Stimulated activated CD4-positive, alpha-beta T cell treated with anti-CD3 and anti-CD28 coated beads, Interleukin-2, amount 100 ng/mL, for 24 hours (primary cell): ENCODE measurements at places on chromosomes 5 and 9.

DNA sequence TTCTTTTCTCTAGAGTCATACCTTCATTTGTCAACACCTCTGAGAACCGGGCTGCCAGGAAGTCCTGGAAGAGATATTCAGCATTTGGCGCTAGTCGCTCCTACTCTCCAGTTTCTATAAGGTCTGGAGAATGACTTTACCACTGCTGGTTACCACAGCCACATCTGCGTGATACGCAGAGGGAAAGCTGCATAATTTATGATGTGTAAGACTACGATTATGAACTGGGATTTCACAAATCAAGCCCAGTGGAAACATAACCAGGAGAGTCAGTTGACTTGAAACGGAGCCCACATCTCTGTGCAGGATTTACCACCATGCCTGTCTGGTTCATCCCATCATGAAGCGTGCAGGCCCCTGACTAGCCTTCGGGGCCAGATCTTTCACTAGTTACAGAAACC is 72.6 kb downstream of the FGF1 start:
- no peak for DNase-seq

GRCh38 chr9:32431940-32432555 is 47.6 kb downstream of the ACO1 start:
- DNase-seq, result peak; percentile 42

GRCh38 chr5:35803191-35803651 is 53.5 kb upstream of the IL7R start:
- no peak for DNase-seq

DNA sequence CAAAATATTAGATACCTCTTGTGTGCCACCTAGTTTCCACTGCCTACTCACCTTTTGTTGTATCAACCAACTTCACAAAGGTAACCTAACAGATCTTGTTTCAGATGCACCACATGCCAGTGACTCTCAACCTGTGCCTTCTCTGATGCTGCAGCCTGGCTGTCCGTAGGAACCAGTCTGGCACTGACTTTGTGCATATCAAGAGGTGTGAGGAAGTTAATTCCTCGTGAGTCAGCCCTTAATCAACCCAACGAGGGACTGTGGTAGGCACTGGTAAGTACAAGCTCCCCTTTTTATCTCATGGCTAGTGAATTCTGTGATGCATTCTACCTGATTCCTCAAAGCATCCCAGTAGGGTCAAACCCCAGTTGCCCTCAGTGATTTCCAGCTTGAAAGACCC is 215.4 kb upstream of the CTNND2 start:
- DNase-seq, result no peak

- no peak for DNase-seq
These were observed 59.0 kb upstream of the KLF4 start for GRCh38 chr9:107548298-107549142.

DNA sequence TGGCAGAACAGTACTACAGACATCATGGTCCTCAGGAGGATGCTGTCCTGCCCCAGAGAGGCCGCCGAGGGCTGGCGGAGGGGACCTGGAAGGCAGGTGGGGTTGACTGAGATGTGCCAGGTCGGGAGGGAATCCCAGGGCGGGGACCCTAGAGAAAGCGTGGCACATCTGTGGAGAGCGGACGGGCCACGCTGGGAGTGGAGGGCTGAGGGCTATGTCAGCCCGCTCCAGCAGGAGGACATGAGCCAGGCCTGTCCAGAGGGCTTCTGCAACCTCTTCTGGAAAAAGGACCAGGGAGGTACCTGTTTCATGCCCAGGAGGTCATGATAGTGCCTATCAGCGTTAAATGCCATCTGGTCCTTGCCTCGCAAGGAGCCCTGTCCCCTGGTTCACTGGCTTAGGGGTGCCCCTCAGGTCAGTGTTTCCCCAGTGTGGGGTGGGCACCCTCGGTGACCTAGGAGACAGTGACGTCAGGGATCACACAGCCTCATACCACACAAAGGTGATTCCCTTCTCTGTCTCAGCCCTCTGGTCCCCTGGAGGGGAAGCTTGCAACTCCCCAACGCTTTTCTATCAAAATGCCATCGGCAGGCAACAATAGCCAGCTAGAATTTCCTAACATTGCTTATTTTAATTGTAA is 103.6 kb upstream of the IER5L start:
- DNase-seq, result peak; percentile 13

- DNase-seq, result no peak
These were observed 18.7 kb downstream of the ANXA1 start for GRCh38 chr9:73170185-73170957.

DNA sequence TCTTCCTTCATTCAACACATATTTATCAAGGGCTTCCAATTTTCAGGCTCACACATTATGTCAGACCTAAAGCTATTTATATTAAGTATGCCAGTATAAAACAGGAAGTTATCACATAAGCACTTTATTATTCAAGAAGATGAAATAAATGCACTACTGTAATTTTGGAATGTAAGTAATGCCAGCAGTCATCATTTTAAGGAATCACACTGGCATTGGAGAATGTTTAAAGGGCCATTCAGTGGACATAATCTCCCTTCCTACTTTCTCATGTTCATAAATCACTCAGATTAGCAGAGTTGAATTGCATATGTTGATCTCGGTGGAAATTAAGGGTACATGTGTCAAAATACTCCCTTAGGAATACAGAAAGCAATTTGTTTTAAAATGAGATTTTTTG is 164.4 kb downstream of the GIN1 start:
- no peak for DNase-seq

- DNase-seq, result no peak
These were observed 12.6 kb downstream of the ANKDD1B start for GRCh38 chr5:75623846-75624245.

- no peak for DNase-seq
These were observed 246.9 kb upstream of the GAS1 start for GRCh38 chr9:87193925-87194868.

- DNase-seq, result peak; percentile 26
These were observed 49.3 kb upstream of the ZNF366 start for GRCh38 chr5:72556351-72557166.

GRCh38 chr5:181207214-181207959 is 2.4 kb upstream of the TRIM7 start:
- peak; percentile 97 for DNase-seq

DNA sequence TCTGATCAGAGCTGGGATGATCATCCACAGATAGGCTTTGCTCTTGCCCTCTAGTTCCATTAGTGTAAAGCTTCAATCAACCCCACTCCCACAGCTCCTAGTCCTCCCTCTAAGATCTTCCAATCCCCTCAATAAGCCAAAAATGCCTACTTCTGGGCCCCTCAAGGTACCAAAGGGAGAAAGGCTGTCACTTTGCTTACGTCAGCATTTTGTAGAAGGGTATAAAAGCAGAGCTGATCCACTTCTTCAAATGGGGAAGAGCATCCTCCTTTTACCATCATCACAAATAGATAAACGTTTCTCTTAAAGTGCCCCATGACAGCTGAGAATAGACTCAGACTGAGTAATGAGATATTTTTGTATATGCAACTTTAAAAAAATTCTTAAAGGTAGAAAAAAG is 13.1 kb upstream of the ADGRV1 start:
- DNase-seq, result no peak

DNA sequence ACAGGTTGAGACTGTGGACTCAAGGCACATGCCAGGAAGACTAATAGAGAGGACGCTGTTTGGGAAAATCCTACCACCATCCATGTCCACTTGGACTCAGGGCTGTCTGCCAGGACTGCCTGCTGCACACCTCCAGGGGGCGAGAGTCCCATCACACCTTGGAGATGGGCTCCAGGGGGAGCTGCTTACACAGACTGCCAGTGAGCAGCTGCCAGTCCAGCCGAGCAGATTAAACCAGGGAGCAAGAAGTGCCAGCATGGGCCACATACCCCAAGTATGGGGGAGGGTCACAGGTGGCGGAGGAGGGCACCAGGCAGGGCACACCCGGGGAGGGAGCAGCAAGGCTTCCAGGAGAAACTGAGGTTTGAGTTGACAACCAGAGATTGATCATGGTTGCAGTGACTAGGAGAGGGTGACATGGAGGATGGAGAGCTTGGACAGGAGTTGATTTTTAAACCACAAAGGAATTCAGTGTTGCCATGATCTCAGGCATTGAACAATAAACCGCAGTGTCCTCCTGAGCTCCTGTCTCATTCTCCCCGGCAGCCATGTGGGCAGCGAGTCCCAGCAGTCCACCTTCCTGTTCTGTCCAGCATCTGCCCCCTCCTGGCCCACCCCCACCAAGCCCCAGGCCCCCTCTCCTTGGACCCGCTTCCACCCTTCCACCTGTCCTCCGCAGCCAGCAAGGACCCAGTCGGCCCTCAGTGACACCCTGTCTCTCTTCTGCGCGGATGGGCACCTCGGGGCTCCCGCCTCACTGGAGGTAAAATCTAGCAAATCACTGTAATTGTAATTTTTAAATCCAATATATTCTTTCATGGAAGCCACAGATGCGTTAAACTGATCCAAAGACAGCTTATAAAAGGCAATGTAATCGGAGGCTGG is 3.1 kb upstream of the VAV2 start:
- DNase-seq, result peak; percentile 9

- no peak for DNase-seq
These were observed 49.0 kb downstream of the PPARGC1B start for GRCh38 chr5:149779124-149779465.

DNA sequence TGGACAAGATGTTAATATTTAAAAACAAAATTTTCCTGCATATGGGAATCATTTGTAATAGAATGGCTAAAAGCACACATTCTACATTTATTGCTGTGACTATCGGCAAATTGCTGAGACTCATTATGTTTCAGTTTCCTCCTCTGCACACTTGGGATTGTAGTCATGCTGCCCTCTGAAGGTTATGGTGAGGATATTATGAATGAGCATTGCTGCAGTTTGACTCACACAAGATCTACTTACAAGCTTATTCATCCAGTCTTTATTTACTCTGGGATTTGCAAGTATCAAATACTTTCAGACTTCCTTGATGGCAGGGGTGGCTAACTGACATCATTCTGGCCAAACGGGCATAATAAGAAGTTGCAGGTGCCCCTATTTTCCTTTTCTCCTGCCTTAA is 9.5 kb upstream of the NFIL3 start:
- DNase-seq, result no peak

DNA sequence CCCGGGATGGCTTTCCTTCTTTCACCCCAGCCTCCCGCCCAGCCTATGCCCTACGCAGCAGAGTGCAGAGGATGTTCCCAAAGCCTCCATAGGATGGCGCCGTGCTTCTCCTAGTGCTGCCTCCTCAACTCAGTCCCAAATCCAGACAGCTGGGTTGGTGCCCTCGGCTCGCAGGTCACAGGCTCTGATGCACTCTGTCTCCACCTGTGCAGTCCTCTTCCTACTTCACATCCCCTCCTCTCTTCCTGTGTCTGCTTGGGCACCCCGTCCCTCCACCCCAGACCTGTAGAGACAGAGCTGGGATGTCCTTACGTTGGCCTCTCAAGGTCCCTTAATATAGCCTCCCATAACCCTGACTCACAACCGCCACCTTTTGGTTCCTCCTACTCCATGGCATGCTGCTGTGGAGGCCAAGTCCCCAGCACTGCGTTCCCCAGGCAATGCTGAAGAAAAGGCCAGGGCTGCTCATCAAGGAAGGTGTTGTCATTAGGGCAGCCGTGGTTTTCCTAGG is 314.4 kb downstream of the GADD45G start:
- peak; percentile 44 for DNase-seq

DNA sequence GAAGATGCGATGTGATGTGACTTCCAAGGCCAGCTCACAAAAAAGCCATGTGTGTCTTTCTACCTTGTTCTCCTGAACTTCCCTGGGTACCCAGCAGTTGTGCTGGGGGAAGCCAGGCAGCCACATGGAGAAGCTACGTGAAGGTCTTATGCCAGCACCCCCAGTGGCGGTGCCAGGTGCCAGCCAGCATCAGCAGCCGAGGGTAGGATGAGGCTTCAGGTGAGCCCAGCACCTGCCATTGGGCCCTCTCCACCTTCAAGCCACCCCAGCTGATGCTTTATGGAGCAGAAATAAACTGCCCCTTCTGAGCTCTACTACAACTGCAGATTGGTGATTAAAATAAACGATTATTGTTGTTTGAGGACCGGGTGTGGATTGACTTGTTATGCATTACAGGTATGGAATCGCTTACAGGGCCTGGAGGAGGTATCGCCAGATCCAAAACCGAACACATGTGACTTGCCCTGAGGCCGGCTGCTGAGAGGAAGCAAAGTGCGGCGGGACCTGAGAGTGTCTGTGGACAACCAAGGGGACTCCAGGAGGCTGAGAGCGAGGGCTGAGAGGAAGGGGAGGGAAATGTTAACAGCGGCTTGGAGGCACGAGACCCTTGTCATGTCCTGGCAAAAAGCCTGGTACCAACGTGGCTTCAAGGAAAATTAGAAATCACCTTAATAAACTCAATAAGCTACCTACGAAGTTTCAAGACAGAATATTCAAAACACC is 36.0 kb upstream of the OLFM1 start:
- DNase-seq, result no peak

DNA sequence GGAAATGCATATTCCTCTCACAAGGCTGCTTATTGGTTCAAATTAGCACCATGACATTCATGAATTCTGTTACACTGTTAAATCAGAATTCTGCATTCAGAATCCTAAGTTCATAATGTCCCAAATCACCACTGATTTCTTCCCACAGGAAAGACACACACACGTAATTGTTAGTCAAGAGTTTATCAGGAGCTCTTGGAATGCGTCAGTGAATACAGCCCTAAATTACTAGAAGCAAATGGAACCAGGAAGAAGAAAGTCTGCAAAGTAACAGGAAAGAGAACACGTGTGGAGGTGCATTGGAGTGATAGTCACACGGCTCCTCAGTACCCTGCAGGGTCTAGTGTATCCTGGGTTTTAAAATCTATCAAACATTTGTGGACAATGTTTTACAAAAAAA is 110.2 kb downstream of the ANXA2R start:
- no peak for DNase-seq

GRCh38 chr5:90097082-90097477 is 312.5 kb downstream of the CETN3 start:
- DNase-seq, result no peak

DNA sequence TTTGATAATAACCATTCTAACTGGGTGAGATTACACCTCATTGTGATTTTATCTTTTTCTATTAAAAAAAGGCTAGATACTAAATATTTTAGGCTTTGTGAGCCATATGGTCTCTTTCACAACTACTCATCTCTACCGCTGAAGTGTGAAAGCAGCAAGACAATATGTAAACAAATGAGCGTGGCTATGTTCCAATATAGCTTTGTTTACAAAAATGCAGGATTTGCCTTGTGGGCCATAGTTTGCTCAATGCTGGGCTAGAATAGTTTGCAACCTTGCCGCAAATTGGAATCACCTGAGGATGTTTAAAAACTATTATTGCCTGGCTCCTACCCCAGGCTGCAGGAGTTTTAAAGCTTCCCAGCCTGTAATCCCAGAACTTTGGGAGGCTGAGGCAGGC is 10.2 kb upstream of the GPR150 start:
- DNase-seq, result no peak

- no peak for DNase-seq
These were observed 36.2 kb downstream of the GRIN3A start for GRCh38 chr9:101702257-101702656.

GRCh38 chr5:82422751-82423181 is 144.6 kb upstream of the RPS23 start:
- DNase-seq, result no peak

DNA sequence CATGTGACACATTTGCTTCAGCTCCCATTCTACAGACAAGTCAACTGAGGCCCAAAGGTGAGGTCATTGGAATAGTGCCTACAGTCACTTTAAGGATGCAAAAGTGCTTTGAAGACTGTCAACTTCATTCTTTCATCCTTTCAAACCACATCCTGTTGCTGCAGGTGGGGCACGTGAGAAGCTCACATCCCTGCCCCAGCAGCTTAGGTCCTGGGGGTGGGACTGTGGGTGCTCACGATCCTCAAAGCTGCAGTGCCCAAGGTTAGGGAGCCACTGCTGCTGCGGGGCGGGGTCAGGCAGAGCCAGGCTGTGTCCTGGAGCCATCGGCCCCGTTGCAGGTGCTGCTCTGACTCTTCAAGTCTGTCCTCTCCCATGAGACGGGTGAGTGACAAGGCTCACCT is 57.9 kb upstream of the IER5L start:
- peak; percentile 54 for DNase-seq
